Caudate nucleus (tissue), 63 donors: ENCODE measurements at places on chromosomes 7 and 10.

GRCh38 chr10:22700489-22700888, 13.9 kb downstream of the PIP4K2A start:
- DNase-seq = no peak

- DNase-seq = no peak
These were observed 190.3 kb downstream of the TWIST1 start for GRCh38 chr7:18927134-18927533.

- DNase-seq = no peak
These were observed 147.6 kb upstream of the C7orf33 start for GRCh38 chr7:148442933-148443332.

DNA sequence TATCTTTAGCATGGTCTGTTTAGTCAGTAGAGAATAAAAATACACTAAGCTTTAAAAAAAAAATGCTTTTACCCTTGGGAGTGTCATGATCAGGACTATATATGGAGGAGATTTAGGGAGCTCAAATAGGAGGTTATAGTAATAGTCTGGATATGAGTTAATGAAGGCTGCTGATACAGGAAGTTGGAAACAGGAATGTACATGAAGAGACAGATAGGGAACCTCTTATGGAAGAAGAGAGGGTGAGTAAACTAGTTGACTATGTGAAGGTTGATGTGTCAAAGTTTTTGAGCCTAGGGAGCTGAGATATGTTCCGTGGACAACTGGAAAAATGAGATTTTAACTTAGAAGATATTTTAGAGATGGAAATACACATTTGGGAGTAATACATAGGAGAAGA, 472.0 kb upstream of the FZD8 start:
- no peak for DNase-seq

DNA sequence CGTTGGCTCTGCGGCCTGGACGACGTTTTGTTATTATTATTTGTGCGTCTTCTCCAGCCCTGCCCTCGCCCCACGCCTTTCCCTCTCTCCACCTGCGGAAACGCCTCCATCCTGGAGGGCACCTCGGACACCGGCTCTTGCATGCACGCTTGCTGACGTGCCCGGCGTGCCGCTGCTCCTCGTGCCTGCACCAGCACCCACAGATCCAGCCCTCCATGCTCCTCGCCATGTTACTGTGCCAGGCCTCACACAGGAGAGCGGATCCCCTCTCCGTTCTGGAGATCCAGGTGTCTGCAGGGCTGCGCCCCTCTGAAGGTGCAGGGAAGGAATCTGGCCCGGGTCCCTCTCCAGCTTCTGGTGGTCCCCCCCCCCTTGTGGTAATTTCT, 373.9 kb upstream of the FOXK1 start:
- no peak for DNase-seq

DNA sequence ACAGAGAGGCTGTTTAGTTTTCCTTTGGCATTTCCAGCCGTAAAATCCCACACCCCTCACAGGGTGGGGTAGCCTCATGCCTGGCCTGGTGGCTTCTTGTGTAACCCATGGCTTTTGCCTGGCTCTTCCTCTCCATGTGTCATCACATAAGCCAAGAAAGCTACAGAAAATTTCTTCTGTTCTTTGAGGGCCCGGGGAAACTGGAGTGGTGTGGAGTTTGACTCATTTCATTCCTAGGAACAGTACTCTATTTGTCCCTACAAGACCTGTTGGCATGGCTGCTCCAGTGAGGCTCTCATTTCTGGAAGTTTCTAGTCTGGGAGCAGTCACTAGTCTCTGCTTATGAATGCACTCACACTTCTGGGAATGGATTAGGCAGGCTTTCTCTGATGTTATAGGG, 523.9 kb downstream of the SUGCT start:
- DNase-seq = no peak

DNA sequence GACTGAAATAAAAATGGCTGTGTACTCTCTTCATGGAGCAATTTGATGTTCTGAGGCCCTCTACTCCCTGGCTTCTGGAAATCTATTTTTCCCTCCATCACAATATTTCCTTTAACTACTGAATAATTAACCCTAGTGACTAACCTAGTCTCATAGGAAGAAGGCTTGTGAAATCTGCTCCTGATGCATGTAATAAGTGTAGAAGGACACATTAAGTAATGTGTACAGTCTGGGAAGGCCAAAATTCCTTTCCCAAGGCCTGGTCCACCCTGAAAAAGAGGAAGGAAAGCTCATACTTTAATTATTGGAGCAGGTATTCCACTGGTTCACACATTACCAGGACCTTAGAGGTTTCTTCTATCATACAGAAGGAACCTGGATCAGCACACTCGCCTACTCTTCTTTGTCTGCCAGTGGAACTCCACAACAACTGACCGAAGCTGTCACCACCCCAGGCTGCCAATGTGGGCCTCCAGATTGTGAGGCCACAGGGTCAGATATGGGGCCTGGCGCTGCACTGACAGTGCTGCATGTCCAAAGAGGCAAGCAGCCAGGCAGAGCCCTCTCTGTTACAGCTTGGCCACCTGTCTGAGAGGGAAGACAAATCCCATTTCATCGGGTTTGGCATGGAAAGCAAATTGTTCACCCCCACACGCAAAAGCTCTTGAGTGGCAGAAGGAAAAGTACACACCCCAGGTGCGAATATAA, 54.4 kb upstream of the FAM133B start:
- DNase-seq = no peak

GRCh38 chr7:88095-88926, 104.1 kb upstream of the FAM20C start:
- DNase-seq = no peak

- DNase-seq = no peak
These were observed 528.0 kb downstream of the NRG3 start for GRCh38 chr10:82402906-82403401.

GRCh38 chr10:97302088-97302791, 9.8 kb upstream of the ARHGAP19 start:
- no peak for DNase-seq

GRCh38 chr7:30149640-30150272, 15.0 kb downstream of the MTURN start:
- DNase-seq = no peak

DNA sequence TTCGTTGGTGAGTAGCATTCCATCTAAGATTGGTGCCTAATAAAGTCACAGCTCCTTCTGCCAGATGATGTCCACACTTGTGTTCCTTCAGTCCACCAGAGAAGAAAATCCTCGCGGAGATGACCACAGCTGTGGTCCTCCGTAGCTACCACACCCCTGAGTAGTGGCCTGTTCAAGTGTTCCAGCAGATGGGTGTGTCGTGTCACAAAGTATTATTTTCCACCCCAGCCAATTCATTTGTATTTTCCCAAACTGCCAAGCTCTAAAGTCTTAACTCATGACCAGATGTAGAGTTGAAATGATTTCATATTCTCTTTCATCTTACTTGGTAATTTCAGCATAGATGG, 251.3 kb upstream of the TCF7L2 start:
- DNase-seq = no peak

DNA sequence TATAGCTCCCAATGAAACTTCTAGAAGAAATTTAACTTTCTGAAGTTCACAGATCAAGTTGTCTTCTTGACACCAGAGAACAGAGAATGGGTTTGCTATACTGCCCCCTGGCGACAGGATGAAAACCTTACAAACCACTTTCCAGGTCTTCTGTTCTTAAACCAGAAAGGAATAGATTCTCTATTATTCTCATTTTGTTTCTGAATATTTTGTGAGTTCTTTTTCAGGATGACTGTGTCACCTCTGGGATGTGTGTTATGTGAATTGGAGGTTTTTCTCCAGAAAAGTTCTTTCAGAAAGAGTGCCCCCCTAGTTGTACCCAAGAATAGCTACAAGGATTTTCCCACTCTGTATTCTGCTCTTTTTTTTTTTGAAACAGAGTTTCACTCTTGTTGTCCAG, 6.3 kb downstream of the IFT22 start:
- DNase-seq = no peak

- DNase-seq = no peak
These were observed 172.4 kb upstream of the ZNF32 start for GRCh38 chr10:43821103-43821502.

GRCh38 chr10:98446151-98446660, 529 bp downstream of the HPS1 start:
- no peak for DNase-seq

DNA sequence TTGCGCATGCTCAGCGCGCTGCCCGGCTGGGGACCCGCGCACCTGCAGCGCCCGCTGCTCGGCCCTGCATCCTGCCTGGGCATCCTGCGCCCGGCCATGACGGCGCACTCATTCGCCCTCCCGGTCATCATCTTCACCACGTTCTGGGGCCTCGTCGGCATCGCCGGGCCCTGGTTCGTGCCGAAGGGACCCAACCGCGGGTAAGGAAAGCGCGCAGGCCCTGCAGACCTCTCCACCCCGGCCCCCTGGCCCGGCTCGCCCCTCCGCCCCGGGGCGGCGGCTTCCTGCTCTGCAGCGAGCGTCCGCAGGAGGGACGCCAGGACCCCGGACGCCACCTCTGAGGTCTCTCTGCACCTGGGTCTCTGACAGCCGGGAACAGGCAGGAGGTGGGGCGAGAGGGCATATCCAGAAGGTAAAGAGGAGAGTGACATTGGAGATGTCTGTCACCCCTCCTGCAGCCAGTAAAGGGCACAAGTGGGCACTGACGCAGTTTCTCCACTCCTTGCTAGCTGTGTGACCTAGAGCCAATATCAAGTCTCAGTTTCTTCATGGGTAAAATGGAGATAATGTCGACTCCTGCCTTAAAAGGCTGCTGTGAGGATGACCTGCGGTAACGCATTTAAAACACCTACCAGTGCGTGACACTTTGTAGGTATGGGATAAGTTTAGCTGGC, 338 bp downstream of the ATP6V0E2 start:
- DNase-seq = no peak

GRCh38 chr7:84112771-84113170, 81.8 kb downstream of the SEMA3A start:
- DNase-seq = no peak

DNA sequence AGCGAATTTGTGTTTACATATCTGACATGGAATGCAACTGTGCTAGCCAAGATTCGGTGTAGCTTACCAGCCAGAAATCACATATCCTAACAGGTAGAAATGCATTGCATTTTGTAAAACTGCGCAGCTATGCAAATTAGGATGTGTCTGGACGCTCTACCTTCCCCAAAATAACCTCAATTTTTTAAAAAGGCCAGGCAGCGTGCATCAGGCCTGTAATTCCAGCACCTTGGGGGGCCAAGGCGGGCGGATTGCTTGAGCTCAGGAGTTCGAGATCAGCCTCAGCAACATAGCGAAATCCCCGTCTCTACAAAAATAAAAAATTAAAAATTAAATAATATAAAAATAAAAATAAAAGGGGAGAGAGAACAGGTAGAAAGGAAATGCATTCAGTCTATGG, 305.0 kb downstream of the TYW1 start:
- DNase-seq = no peak

DNA sequence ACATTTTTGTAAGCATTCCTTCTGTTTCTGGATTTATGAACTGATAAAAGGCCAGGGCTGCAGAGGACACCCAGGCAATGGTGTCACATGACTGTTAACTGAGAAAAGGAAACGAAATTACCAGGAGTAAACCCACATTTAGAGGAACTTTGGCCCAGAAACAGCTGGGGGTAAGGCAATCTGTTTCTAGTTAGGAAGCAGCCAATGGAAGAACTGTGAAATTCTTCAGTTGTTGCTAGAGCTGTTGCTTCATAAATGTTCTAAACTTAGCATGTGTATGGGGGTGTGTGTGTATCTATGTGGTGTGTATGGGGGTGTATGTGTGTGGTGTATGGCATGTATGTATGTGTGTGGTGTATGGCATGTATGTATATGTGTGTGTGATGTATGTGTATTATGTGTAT, 11.8 kb upstream of the PDCD4 start:
- no peak for DNase-seq

GRCh38 chr7:90178679-90179278, 24.5 kb downstream of the STEAP1 start:
- DNase-seq = no peak

- no peak for DNase-seq
These were observed 124.4 kb upstream of the PTPRZ1 start for GRCh38 chr7:121748546-121748945.

DNA sequence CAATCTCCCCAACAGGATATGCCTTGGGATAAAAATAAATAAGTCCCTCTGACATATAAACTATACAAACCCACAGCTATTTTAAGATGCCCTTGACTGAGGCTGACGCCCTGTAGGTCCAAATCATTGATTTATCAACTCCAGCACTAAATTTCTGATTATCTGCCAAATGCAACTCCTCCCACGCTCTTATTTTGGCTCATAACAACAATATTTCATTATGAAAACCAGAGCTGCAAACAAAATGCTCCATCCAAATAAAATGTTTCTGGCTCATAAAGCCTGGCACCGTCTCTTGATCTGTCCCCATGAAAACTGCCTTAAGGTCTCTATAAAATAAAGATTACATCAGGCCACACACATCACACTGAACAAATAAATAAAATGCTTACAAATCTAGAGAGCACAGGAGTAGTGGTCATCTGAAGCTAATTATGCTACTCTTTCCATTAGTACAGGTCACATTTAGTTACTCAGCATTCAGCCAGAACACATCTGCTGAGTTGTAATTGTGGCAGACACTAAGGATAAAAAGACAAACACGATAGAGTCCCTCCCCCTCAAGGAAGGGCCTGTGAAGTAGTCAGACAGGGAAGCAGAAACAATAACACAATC, 28.8 kb downstream of the CACUL1 start:
- DNase-seq = no peak

DNA sequence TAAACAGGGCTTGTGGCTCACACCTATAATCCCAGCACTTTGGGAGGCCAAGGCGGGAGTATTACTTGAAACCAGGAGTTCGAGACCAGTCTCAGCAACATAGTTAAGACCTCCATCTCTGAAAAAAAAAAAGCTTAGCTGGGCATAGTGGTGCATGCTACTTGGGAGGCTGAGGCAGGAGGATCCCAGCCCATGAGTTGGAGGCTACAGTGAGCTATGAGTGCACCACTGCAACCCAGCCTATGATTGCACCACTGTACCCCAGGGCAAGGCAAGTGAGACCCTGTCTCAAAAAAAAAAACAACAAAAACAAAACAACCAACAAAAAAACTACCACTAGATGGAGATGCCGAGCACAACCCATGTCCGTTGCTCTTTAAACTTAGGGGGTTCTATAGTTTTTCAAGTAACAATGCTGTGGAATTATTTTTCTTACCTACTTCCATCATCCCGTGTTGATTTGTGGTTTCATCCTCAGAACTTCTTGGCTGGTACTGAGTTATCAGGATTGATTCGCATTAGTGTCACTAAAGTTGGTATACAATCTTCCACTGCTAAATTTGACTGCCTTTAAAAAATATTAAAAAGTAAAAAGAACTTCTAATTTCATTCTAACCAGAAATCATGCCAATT, 12.2 kb upstream of the REPIN1 start:
- no peak for DNase-seq

- no peak for DNase-seq
These were observed 93.6 kb downstream of the ARHGAP22 start for GRCh38 chr10:48511066-48511874.

DNA sequence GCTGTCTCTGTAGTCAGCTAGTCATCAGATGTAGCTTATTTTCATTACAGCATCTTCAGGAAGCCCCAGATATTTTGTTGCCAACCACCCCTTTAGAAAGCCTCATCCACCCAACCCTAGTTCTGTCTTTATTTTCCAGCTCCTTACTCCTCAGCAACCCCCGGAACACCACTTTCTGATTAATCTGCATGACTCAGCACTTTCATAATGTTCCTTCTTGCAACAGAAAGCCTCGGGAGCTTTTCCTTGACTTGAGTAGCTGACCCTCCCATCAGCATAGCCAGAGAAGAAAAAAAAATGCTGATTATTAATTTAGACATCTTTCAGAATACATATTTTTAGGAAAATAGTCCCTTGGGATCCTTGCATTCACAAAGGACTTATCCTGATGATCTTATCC, 244.0 kb upstream of the CXCL12 start:
- DNase-seq = no peak
